ENCODE measurements at places on chromosomes 13 and 19.

GRCh38 chr13:40984668-40985366, 34.3 kb downstream of the ELF1 start:
- no peak for DNase-seq

- peak; percentile 35 for DNase-seq
Measured at GRCh38 chr19:4524808-4525562, 6.7 kb upstream of the PLIN4 start.

DNA sequence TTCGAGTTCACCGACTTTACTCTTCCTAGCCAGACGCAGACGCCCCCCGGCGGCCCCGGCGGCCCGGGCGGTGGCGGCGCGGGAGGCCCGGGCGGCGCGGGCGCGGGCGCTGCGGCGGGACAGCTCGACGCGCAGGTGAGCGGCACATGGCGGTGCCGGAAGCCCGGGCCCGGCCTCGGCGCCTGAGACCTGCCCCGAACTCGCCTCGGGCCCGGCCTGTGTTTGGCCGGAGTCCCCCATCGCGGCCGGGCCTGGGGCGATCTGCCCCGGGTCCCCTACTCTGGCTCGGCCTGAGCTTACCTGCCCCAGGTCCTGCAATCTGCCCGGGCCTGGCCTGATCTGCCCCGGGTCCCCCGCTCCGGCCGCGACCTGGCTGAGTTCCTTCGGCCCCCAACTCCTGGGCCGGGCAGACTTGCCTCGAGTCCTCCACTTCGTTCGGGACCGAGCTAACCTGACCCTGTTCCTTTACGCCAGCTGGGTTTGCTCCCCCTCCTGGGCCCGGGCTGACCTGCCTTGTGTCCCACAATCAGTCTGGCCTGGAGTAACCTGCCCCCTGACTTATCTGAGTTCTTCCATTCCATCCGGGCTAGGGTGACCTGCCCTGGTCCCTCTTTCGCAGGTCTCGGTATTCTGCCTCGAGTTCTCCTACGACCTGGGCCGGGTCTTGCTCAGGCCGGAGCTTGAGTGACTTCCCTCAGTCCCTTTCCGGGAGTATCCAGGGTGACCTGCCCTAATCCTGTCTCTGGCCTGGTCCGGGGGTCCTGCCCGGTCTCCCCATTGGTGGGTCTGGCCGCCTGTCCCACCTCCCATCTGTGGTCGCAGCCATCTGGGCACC, 764 bp downstream of the UPF1 start:
- DNase-seq: no peak

GRCh38 chr13:80630685-80631121, 289.8 kb upstream of the SPRY2 start:
- no peak for DNase-seq

GRCh38 chr19:7701654-7702457, at the start of gene FCER2:
Gene FCER2 (minus strand): TSS chr19:7702131. CDS start chr19:7699760, 2,371 bp downstream.
- no peak for DNase-seq

DNA sequence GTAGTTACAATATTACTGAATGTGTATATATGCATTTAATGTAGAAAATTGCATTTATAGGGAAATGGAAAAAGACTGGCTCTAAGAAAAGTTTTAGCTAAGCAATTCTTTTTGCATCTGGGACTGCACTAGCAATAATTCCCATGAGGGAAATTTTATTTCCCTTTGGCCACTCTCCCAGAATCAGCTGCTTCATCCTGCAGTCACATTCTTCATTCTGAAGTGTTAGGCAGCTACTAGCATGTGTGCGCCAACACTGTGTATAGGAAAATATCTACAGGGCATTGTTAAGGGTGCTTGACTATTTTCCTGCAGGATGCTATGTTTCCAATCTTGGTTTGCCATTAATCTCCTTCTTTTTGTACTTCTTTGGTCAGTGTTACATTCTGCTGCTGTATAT, 312.8 kb upstream of the PCDH20 start:
- no peak for DNase-seq

- DNase-seq: no peak
Measured at GRCh38 chr13:30737511-30738337, 2.4 kb downstream of the ALOX5AP start.

- no peak for DNase-seq
Measured at GRCh38 chr13:106138620-106139019, 396.8 kb downstream of the EFNB2 start.

DNA sequence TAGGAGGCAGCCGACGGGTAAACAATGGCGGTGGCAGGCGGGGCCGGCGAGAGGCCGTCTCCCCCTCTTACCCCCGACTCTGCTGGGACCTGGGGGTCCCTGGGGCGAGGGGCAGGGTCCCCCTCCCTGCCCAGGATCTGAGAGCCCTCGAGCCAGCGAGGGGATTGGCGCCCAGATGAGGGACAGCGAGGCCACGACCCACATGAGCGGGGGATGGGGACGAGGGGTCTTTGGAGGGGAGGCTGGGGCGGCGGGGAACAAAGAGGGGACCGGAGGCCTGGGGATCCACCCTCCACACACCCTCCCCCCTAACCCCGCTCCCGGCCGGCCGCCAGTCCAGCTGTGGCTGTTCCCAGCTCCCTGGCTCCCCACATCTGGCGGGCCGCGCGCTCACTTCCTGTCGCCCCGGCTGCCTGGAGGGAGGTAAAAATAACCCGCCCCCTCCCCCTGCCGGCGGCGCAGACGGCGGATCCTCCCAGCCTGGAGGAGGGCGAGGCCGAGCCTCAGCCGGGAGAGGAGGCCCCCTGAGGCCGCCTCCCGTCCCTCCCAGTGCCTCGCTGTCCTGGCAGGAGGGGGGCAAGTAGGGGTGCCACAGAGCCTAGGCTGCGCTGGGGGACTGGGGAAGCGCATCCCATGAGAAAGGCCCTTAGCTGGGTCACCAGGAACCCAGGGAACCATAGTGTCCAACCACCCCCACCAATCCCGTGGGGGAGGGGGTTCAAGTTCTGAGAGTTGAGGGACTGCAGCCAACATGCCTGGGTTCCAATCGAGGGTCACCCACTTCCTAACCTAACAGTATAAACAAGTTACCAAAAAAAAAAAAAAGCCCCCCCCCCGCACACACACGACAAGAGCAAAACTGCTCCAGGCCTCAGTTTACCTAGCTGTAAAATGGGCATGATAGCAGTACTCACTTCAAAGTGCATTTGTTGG, 29.3 kb upstream of the NANOS3 start:
- peak; percentile 86 for DNase-seq

GRCh38 chr13:33606692-33607091, 211.3 kb upstream of the RFC3 start:
- no peak for DNase-seq
